ENCODE measurements at places on chromosomes 13 and 19.

DNA sequence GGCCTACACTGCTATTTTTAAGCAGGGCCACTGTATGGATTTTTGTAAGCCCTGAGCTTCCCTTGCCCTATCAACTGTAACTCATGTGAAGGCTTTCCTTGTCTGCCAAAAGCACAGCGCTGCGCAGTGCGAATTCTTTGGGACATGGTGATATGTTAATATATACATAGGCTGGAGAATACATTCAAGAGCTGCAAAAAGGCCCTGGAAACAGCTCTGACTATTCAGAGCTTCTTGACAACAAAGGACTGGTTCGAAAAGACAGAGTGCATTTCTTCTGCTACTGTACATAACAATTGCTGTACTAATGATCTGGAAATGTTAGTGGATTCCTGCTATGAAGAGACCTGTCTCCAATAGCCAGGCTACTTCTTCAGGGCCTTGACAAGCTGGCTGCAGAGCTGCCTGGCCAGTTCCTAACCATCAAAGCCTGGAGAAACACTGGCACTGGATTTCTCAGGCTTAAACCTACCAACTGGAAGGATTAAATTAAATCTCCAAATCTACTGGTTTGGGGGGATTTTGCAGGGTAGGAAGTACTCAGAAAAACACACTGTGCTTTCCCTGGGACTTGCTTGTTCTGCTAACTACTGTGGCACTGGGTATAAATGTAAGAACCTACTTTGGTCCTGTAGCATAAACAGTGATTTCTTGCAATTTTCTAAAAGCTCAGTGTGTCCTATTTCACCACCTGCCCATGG is 246.9 kb downstream of the DNAJC15 start:
- no peak for DNase-seq

DNA sequence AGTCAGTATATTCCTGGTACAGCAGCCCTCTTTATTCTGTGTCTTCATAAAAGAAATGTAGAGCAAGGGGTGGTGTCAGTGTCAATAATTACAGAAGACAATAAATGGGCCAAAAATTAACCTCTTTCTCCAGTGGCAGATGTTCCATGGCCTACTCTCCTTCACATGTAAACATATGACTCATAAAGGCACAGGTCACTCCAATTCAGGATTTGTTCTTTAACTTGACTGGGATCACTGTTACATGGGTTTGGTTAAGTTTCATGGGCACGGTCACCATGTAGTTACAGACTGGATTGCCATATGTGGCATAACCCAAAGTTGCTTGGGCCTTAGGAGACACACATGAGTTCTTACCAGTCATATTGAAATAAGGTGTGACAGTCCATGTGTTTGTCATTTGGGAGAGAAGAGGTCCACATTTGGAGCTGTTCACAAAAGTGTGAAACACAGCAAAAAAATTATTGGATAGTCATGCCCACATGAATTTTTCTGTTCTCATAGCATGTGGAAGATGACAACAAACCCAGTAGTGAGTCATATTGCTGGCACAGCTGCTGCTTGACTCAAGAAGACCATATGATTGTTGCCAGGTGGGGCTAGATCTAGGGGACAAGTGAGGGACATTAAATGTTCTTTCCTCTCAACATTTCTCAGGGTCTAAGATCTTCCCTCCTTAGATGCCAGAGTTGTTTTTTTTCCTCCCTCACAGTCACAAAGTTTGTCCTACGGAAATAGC is 68.1 kb upstream of the HTR2A start:
- DNase-seq: no peak

GRCh38 chr19:16160445-16160942 is 12.8 kb downstream of the CIB3 start:
- DNase-seq: no peak

GRCh38 chr13:75704927-75705288 is 68.8 kb downstream of the LMO7 start:
- no peak for DNase-seq

- DNase-seq: no peak
These were observed 6.7 kb downstream of the SLC25A23 start for GRCh38 chr19:6452899-6453298.

GRCh38 chr13:59621773-59622172 is 542.0 kb downstream of the DIAPH3 start:
- no peak for DNase-seq

GRCh38 chr13:29901710-29902631 is 51.6 kb upstream of the UBL3 start:
- no peak for DNase-seq

GRCh38 chr13:109415057-109415456 is 371.3 kb downstream of the IRS2 start:
- DNase-seq: no peak

DNA sequence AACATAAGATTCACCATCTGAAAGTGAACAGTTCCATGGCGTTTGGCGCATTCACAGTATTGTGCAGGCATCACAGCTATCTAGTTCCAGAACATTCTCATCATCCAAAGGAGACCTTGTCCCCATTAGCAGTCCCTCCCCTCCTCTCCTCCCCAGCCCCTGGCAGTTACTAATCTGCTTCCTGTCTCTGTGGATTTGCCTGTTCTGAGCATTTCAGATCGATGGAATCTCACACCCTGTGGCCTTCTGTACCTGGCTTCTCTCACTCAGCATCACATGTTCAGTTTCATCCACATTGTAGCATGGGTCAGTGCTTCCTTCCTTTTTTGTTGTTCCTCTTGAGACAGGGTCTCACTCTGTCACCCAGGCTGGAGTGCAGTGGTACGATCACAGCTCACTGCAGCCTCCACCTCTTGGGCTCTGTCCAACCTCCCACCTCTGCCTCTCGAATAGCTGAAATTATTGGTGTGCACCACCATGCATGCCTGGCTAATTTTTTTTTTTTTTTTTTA is 34.6 kb downstream of the CRTC1 start:
- no peak for DNase-seq

DNA sequence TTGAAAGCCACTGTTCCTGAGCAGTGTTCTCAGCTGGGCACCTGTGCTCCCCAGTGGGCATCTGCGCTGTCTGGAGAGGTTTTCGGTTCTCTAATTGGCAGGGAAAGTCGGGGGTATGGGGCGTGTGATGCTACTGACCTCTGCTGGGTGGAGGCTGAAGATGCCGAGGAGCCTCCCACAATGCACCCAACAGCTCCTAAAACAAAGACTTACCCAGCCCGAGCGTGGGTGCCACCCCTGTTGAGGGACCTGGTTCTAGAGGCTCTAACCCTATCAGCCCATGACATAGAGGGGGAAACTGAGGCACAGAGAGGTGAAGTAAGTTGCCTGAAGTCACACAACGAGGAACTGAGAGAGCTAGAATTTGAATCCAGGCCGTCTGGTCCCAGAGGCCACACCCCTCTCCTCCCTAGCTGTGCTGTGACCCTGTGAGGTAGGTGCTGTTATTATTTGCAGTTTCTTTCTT is 2.3 kb downstream of the SPACA4 start:
- DNase-seq: no peak

DNA sequence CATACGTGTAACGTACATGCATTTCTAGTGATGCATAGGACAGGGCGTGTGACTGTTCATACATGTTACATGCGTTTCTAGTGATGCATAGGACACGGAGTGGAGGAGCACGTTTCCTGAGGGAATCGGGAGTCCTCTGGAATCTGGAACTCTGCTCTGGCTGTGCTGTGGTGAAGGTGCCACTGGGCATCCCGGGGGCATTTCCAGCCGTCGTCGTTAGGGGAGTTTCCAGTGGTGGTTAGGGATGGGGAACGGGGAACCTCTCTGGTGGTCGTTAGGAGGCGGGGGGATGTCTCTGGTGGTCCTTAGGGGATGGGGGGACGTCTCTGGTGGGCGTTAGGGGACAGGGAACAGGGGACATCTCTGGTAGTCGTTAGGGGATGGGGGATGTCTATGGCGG is 209.6 kb upstream of the SOX1 start:
- peak; percentile 51 for DNase-seq
